HCEC 1CT (cell line): ENCODE measurements at places on chromosomes 12 and 14.

DNA sequence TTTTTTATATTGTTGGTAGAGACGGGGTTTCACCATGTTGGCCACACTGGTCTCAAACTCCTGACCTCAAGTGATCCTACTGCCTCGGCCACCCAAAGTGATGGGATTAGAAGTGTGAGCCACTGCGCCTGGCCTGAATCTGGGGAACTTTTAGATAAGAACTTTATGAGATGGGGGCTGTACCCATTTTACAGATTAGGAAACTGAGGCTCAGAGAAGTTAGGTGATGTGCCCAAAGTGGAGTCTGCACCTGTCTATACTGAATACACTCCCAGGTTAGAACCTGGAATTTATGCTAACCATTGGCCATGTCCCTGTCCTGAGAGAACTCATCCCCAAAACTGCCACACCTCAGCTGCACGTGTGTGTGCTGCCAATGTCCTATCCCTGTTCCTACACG is 81.9 kb downstream of the ESRRB start:
- no peak for DNase-seq

GRCh38 chr14:31194095-31194494 is 13.5 kb downstream of the HECTD1 start:
- DNase-seq = peak; percentile 49

- no peak for DNase-seq
These were observed 101.9 kb downstream of the RIN3 start for GRCh38 chr14:92615451-92615850.

DNA sequence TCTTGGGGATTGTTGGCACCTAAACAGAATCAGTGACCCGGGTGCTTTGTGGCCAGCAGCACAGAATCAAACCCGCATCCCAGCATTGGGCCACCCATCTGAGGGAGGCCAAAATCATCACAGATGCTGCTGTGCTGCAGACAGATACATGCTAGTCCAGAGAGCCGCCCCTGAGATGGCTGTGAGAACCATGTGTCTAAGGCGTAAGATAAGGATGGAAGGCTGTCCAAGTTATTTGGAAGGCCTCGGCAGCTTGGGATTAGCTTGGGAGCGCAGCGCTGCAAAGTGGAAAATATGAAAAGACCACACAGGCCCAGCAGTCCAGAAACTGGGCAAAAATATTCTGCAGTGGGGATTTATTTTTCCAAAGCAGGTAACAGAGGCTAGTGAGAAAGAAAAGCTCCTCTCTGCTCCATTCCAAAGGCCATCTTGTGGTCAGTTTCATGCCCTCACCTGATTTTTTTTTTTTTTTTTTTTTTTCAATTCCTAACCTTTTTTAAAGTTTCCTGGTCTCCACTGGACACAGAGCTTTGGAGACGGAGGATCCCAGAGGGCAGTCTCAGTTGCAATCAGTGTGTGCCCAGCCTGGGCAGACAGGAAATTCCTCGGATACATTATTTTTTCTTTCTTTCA is 178.9 kb upstream of the BCL2L14 start:
- peak; percentile 5 for DNase-seq

GRCh38 chr14:29926228-29926627 is 1.4 kb downstream of the PRKD1 start:
- no peak for DNase-seq

- peak; percentile 55 for DNase-seq
These were observed 98.1 kb downstream of the DDHD1 start for GRCh38 chr14:53055003-53055402.

GRCh38 chr12:89685363-89685972 is 23.2 kb downstream of the ATP2B1 start:
- no peak for DNase-seq

- DNase-seq = peak; percentile 59
These were observed 30.6 kb downstream of the VCPKMT start for GRCh38 chr14:50085570-50086320.

- no peak for DNase-seq
These were observed 47.5 kb upstream of the FOXG1 start for GRCh38 chr14:28719130-28719529.

DNA sequence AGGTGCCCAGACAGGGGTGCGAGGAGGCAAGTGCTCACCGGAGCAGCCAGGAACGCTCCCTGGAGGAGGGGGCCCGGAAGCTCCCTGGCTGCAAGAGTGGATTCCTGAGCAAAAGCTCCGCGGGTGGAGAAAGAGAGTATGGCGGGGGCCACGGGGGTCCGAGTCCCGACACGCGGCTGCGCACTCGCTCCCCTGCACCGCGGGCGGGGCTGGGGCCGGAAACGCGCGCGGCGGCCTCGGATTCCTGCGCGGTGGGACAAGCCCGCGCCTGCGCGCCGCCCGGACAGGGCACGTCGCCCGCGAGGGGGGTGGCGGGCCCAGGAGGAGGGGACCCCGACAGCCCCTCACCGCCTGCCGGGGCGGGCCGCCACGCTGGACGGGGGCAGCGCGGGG is 27.8 kb upstream of the GPR132 start:
- DNase-seq = peak; percentile 41

DNA sequence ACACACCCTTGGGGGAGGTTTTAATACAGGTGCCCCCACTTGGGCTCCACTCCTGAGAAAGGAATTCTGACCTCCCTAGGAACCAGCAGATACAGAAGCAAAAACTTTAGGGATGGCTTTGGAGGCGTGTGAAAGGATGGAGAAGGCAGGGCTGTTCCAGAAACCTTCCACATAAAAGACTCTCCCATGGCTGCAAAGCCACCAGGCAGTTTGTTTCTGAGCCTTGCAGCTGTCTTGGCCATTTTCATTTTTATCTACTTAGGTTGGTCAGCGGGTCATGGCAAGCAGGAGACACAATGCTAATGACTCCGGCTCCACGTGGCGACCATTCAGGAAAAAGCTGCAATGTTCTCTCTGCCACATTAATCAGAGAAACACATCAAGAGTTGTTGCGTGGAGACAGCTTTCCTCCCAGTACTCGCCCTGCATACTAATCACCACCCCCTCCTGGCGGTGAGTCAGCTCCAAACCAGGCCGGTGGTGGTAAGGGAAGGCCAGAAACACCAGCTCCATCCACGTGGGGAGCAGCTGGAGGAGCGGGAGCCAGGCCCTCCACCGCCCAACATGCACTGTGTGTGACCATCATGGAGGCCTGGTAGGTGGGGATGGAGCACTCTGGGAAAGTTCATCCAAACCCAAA is 30.9 kb upstream of the IRF2BPL start:
- peak; percentile 94 for DNase-seq
